Activated CD4-positive, alpha-beta memory T cell treated with anti-CD3 and anti-CD28 coated beads, Interleukin-2, amount 10 ng/mL, durations not matched to agents 7 days and 5 days (primary cell): ENCODE measurements at places on chromosomes 3 and 15. TPM values are rescaled to one million over a fixed set of nuclear protein-coding genes. Genes with fewer than 3 reads are reported as not detected.

The CP gene
- not detected for total RNA-seq

The MAP6D1 gene
- not detected for total RNA-seq

The TRANK1 gene
- 78.6 TPM for total RNA-seq

The STRC gene
- total RNA-seq, result 0.45 TPM

The ITPKA gene
- 0.30 TPM for total RNA-seq

The NPHP3 gene
- total RNA-seq, result 24.1 TPM

The TYRO3 gene
- 0.98 TPM for total RNA-seq

The LRRN1 gene
- 0.10 TPM for total RNA-seq

The C15orf61 gene
- 5.3 TPM for total RNA-seq

The FOXB1 gene
- total RNA-seq, result 5.2 TPM

The FOXL2 gene
- total RNA-seq, result not detected

The GHSR gene
- not detected for total RNA-seq

The IL17RB gene
- total RNA-seq, result 62.4 TPM

The SPESP1 gene
- total RNA-seq, result 1.1 TPM

The CHRFAM7A gene
- total RNA-seq, result 0.91 TPM
